ENCODE measurements at places on chromosomes 13 and 19. TPM values are rescaled to one million over a fixed set of nuclear protein-coding genes. Genes with fewer than 3 reads are reported as not detected.

DNA sequence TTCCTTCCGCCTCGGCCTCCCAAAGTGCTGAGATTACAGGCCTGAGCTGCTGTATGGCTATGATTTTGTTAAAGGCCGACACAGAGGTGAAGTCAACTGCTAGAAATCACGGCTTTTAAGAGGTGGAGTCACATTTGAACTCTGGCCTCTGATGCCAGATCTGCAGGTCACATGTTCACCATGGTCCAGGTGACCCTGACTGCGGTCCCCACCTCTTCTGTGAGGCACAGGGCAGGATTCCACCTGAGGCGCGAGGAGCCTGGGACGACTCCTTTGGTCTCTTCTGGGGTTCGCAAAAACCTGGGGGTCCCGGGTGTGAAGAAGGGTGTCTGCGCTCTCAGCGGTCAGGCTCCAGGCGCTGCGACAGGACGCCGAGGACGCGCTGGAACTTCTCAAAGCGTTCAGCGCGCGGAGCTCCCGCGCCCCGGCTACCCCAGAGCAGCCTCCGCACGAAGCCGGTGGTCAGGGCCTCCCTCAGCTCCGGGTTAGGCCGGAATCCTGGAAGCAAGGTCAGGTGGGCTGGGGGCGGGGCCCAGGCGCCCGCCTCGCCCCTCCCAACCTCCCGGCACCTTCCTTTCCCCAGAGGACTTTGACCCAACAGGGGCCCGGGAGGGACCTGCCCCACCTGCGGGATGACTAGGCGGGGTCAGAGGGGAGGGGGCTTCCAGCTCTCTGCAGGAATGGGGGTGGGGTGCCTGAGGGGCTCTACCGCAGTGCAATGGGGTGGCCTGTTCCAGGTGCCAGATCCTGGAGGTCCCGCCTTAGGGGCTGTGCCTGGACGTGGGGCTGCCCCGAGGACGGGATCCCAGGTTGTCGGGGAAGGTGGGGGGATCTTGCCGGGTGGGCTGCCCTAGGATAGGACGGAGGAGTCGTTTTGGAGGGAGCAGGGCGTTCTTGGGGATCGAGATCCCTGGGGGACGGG lies 13.0 kb downstream of the TRIP10 start:
- DNase-seq = no peak

Gene TUBB4A
- not detected for polyA plus RNA-seq

- DNase-seq = no peak
These were observed 97.1 kb downstream of the SIPA1L3 start for GRCh38 chr19:38004186-38004520.

- DNase-seq = no peak
These were observed 1.1 kb downstream of the ZSCAN18 start for GRCh38 chr19:58096884-58097283.

GRCh38 chr13:82898586-82898985 lies 983.7 kb downstream of the SLITRK1 start:
- no peak for DNase-seq

Gene ZNF556
- polyA plus RNA-seq = not detected

DNA sequence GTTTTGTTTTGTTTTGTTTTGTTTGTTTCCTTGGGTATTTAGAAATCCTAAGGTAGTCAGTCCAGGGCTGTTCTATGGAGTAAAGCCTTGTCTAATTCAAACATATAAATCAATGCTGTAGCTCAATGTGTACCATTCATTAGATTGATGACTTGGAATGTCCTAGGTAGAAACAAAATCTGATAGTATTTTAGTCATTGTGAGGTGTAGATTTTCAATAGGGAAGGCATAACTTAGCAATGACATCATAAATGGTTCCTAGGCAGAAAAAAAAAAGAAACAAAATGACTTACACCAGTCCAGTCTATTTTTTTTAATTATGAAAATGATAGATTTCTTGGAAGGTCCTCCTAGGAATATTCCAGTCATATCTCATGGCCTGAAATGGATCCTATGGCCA lies 189.9 kb downstream of the SPRY2 start:
- DNase-seq = no peak

Gene PSG4
- polyA plus RNA-seq = 0.84 TPM

- DNase-seq = no peak
These were observed 157.4 kb downstream of the MZT1 start for GRCh38 chr13:72570019-72570418.

GRCh38 chr13:113114511-113115362 lies 7.9 kb upstream of the F10 start:
- no peak for DNase-seq

DNA sequence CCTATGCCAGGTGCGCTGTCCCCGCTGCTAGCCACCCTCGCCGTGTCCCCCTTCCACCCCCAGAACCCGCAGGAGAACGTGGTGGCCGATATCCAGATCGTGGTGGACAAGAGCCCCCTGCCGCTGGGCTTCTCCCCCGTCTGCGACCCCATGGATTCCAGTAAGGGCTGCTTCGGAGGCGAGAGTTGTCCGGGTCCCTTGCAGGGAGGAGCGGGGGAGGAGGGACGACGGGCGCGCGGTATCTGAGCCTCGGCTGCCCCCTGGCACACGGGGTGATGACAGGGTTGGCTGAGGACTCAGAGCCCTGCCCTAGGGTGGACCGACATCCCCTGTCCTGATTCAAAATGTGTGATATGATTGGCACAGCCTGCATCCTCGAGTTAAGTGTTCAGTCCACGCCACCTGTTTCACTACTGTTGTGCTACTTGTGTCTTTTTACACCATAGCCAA lies 653 bp downstream of the MVB12A start:
- no peak for DNase-seq

GRCh38 chr13:93861818-93862217 lies 617.7 kb downstream of the DCT start:
- DNase-seq = peak; percentile 24

Gene ADAMTSL5
- polyA plus RNA-seq = 7.5 TPM

GRCh38 chr13:50955241-50955640 lies 45.6 kb downstream of the RNASEH2B start:
- DNase-seq = no peak

GRCh38 chr19:47445937-47446402 lies 25.7 kb downstream of the SLC8A2 start:
- no peak for DNase-seq

GRCh38 chr13:46565808-46566750 lies 13.1 kb downstream of the LRCH1 start:
- no peak for DNase-seq

DNA sequence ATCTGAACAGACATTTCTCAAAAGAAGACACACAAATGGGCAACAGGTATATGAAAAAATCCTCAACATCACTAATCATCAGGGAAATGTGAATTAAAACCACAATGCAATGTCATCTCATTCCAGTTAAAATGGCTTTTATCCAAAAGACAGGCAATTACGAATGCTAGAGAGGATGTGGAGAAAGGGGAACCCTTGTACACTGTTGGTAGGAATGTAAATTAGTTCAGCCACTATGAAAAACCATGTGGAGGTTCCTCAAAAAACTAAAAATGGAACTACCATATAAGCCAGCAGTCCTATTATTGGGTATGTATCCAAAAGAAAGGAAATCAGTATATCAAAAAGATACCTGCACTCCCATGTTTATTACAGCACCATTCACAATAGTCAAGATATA lies 24.7 kb upstream of the ZC3H13 start:
- no peak for DNase-seq

- DNase-seq = no peak
These were observed 168.0 kb downstream of the PAN3 start for GRCh38 chr13:28306325-28306724.

Gene DIRAS1
- 12.5 TPM for polyA plus RNA-seq

GRCh38 chr13:24161010-24161775 lies 673 bp downstream of the SPATA13 start:
- DNase-seq = no peak

- no peak for DNase-seq
These were observed 120.6 kb downstream of the ABCC4 start for GRCh38 chr13:95180513-95181245.

- DNase-seq = no peak
These were observed 294.8 kb downstream of the FOXO1 start for GRCh38 chr13:40371531-40372125.

Gene CCDC70
- polyA plus RNA-seq = not detected

Gene EDNRB
- 5.8 TPM for polyA plus RNA-seq

Gene CBY2
- not detected for polyA plus RNA-seq

GRCh38 chr13:113902986-113903775 lies 39.3 kb upstream of the GAS6 start:
- no peak for DNase-seq

GRCh38 chr19:30046522-30046921 lies 104.5 kb downstream of the URI1 start:
- DNase-seq = no peak

GRCh38 chr19:51824281-51825005 lies 29.5 kb downstream of the FPR3 start:
- no peak for DNase-seq

DNA sequence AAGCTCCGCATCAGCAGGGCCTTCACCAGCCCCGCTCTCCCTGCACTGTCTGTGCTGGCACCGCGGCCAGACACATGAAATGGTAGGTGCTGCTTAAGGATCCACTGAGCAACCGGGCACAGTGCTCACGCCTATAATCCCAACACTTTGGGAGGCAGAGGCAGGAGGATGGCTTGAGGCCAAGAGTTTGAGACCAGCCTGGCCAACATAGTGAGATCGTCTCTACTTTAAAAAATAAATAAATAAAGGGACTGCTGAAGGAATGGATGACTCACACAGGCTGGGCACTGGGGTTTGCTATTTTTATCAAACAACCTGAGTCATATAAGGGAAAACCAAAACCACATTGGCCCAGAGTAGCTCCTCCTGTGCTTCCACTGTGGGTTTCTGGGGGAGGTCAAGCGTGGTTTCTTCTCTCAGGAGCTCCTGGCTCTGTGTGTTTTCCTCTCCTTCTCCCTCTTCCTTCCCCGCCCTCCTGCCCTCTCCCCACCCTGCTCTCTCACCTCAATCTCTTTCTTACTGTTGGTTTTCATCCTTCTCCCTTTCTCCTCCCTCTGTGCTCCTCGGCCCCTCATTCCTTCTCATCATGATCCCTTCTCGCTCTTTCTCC lies 21.3 kb downstream of the VRK3 start:
- peak; percentile 71 for DNase-seq

- no peak for DNase-seq
These were observed 11.2 kb downstream of the CEBPA start for GRCh38 chr19:33290956-33291622.

Gene MYPOP
- polyA plus RNA-seq = 1.6 TPM

Gene KCNN4
- polyA plus RNA-seq = 0.32 TPM

- DNase-seq = no peak
These were observed 356.5 kb upstream of the SLITRK6 start for GRCh38 chr13:86155756-86156155.

DNA sequence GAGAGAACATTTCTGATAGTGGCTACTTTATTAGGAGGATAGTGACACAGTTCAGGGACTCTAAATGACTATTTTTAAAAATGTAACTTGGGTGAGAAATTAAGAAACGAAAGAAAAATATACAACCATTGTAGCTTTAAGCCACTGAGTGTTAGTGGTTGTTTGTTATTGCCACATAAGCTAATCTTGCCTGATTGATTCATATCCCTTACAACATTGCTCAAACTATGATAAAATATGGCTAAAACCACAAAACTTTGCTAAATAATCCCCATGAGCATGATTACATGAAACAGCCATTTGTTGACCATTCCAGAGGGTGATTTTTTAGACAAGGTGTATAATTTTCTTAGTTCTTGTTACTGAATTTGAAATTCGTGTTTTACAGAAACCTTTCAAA lies 343.4 kb downstream of the SLITRK5 start:
- no peak for DNase-seq

DNA sequence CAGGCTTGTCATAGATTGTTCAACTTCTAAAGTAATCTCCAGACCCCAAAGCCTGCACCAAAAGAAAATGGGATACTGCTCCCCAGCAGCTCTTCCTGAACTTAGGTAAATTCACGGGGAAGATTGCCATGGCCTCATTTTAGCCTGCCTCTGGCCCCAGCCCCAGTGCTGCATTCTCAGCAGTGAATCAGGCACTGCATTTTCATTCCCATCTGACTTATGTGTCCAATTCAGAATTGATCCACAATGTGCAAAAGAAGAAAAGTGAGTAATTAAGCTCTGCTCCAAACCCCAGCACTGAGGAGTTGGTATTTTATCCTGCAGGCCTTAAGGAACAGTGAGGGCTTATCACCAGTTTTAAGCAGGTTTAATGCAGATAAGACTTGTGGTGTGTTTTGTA lies 176.4 kb downstream of the KCTD12 start:
- no peak for DNase-seq

Gene FLT1
- polyA plus RNA-seq = 2.4 TPM

GRCh38 chr13:53005626-53006025 lies 23.0 kb upstream of the OLFM4 start:
- DNase-seq = no peak

Gene EPS8L1
- polyA plus RNA-seq = 1.5 TPM

DNA sequence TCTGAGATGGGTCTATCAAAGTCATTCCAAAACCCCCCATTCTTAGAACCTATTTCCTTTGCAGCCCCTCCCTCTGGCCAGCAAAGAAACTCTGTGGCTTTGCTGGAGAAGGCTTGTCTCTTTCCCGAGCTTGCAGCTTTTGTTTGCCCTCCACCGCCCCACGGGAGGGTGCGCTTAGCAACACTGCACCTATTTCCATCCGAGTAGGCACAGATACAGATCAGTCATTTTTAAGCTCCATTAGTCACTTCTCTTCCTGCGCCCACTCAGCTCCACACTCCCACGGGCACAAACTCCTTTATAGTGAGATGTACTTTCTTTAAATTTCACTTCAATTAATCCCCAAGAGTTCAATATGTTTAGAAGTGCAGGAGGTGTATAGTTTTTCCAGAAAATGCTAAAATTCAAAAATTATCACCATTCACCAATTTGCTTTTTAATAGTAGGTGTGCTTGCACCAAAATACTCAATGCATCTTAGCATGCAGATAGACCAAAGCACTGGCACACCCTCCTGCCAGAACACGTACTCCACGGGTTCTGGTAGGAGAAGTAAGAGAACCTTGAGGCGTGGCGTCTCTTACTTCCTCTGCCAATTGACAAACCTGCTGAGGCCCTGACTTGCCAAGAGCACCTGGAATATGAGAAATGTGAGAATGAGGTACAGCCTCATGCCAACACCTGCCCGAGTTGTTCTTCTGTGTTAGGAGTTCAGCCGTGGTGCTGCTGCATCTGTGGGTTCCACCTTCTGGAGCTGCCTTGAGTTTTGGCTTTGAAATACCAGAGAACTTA lies 183.7 kb downstream of the TEX29 start:
- DNase-seq = no peak

- no peak for DNase-seq
These were observed 164.7 kb downstream of the KCNRG start for GRCh38 chr13:50179977-50180376.

Gene GPR42
- not detected for polyA plus RNA-seq

GRCh38 chr13:95564733-95565291 lies 12.3 kb downstream of the CLDN10 start:
- DNase-seq = no peak

Gene CTXN1
- polyA plus RNA-seq = 2.2 TPM

Gene ZNF230
- 2.8 TPM for polyA plus RNA-seq
